ENCODE measurements at places on chromosomes 7 and 10.

GRCh38 chr10:29651767-29652166, 17.0 kb upstream of the SVIL start:
- DNase-seq: no peak
- peaks cover 4% of the 10 kb centered on the region for H3K36me3 ChIP-seq
- no peaks in the 10 kb centered on the region for H3K27me3 ChIP-seq
- H3K27ac ChIP-seq: no peak overlapping the region
- H3K4me1 ChIP-seq: peaks cover 17% of the 10 kb centered on the region

DNA sequence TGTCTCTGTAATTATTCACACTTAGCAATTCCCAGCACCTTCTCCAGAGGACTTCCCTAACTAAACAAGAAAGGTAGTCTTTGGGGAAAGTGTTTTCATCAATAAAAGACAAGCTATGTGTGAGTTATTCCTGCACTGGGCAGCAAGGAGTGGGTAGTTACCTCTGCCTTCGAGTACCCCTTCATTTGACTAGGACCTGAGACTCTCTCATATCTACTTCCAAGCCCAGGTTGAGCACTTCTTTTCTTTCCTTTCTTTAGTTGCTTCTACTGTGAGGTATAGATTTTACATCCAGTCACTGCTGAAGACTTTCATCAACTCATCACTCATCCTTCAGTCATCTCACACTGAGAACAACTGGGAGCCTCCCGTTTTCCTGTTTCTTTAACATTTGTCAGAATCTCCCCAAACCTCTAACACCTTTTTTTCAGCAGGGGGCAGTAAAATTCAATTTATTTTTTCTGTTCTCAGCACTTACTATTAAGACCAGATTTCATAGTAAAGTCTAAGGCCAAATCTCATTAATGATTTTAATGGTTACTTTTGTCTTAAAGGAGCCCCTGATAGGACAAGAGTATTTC, 80.1 kb upstream of the PRSS1 start:
- H3K4me3 ChIP-seq: no peak overlapping the region
- H3K36me3 ChIP-seq: no peaks in the 10 kb centered on the region
- no peak overlapping the region for H3K27ac ChIP-seq
- no peaks in the 10 kb centered on the region for H3K4me1 ChIP-seq
- DNase-seq: no peak
- no peaks in the 10 kb centered on the region for H3K27me3 ChIP-seq

GRCh38 chr7:87188930-87189329, 30.6 kb downstream of the TMEM243 start:
- peaks cover 95% of the 10 kb centered on the region for H3K36me3 ChIP-seq
- no peaks in the 10 kb centered on the region for H3K4me1 ChIP-seq
- H3K4me3 ChIP-seq: no peak overlapping the region
- no peak overlapping the region for H3K27ac ChIP-seq
- H3K27me3 ChIP-seq: no peaks in the 10 kb centered on the region

DNA sequence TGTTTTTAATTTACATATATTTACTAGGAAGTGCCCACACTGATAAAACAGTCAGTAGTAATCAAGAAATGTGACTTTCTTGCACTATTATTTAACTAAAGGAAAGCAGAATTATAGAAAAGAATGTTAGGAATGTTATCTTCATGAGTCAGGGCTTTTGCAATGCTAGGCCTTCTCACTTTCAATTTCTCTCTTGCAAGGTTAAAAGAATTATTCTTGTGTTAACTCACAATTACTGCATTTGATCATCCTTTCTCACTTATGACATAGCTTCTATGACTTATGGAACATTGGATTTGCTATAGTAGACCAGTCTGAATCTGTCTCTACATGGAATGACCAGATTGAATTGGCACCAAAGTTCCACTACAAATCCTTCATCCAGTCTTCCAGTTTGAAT, 192.4 kb downstream of the SDK1 start:
- DNase-seq: no peak
- no peaks in the 10 kb centered on the region for H3K36me3 ChIP-seq
- H3K27me3 ChIP-seq: no peaks in the 10 kb centered on the region
- H3K4me1 ChIP-seq: no peaks in the 10 kb centered on the region
- H3K4me3 ChIP-seq: no peak overlapping the region
- H3K27ac ChIP-seq: no peak overlapping the region

DNA sequence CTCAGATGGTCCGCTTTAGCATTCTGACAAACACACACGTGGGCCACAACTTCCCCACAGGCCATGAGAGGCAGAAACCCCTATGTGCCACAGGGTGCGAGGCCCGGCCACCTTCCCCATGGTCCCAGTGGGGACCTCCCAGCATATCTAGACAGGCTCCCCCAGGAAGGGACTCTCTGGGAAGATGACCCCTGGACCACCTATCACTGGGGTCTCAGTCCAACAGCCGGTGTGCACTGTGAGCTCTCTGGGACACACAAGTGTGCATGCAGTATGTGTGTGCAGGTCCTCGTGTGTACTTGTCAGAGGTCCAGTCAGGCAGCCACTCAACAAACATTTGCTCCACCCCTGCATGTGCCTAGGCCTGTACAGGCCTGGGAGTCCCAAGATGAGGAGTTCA, 18.7 kb downstream of the GRID1 start:
- no peaks in the 10 kb centered on the region for H3K36me3 ChIP-seq
- H3K27me3 ChIP-seq: no peaks in the 10 kb centered on the region
- H3K4me1 ChIP-seq: no peaks in the 10 kb centered on the region
- H3K27ac ChIP-seq: no peak overlapping the region
- H3K4me3 ChIP-seq: no peak overlapping the region

DNA sequence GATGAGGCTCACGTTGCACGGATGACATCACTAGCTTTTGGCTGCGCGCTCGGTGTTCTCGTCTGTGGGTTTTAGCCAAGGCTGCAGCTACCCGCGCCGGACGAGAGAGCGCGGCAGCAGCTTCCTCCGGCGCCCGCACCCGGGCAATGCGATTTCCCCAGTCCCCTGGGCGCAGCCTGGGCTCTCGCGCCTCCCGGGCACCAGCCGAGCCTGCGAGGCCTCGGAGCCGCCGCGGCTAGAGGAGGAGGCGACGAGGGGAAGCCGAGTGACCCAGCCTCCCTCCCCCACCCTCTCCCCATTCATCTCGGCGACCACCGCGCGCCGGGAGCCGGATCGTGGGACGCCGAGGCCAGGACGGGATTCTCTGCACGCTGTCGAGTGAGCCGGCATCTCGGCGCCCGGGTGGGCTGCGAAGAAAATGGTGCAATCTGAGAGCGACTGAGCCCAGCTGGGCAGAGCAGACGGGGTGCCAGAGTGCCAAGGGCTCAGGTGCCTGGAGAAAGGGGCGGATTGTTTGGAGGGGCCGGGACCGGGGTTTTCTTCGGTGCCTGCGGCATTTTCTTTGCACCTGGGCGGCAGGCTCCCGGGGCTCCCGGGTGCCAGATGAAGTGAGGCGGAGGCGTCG, 1.2 kb upstream of the TMEM178B start:
- peak overlapping the region; percentile 50 for H3K27ac ChIP-seq
- peaks cover 41% of the 10 kb centered on the region for H3K4me1 ChIP-seq
- DNase-seq: peak; percentile 63
- H3K27me3 ChIP-seq: no peaks in the 10 kb centered on the region
- H3K36me3 ChIP-seq: no peaks in the 10 kb centered on the region

- H3K36me3 ChIP-seq: peaks cover 27% of the 10 kb centered on the region
- no peaks in the 10 kb centered on the region for H3K27me3 ChIP-seq
- DNase-seq: no peak
- H3K4me3 ChIP-seq: no peak overlapping the region
- H3K4me1 ChIP-seq: no peaks in the 10 kb centered on the region
- no peak overlapping the region for H3K27ac ChIP-seq
Observed at GRCh38 chr10:100148353-100149211, 37.2 kb downstream of the ERLIN1 start.

- no peak overlapping the region for H3K27ac ChIP-seq
- no peak for DNase-seq
- H3K36me3 ChIP-seq: no peaks in the 10 kb centered on the region
- H3K4me3 ChIP-seq: no peak overlapping the region
- no peaks in the 10 kb centered on the region for H3K27me3 ChIP-seq
- peaks cover 5% of the 10 kb centered on the region for H3K4me1 ChIP-seq
Observed at GRCh38 chr10:18615618-18616017, 35.8 kb downstream of the NSUN6 start.
